HTR-8/SVneo (cell line): ENCODE measurements at places on chromosomes 2 and 18.

GRCh38 chr2:77808599-77808998, 286.4 kb upstream of the LRRTM4 start:
- DNase-seq = no peak

GRCh38 chr2:175449616-175450015, 268.1 kb upstream of the ATP5MC3 start:
- DNase-seq = no peak

DNA sequence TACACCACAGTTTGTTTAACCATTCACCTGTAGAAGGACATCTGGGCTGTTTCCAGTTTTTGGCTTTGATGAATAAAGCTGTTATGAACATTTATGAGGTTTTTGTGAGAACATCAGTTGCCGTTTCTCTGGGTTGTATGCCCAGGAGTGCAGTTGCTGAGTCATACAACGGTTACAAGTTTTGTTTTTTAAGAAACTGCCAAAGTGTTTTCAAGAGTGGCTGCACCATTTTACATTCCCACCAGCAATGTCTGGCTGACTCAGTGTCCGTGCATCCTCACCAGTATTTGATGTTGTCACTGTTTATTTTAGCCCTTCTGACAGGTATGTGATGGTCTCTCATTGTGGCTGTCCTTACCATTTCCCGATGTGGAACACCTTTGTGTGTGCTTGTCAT, 48.0 kb upstream of the GPR17 start:
- no peak for DNase-seq

GRCh38 chr2:17934721-17935120, 56.3 kb downstream of the KCNS3 start:
- no peak for DNase-seq

GRCh38 chr2:38546585-38546984, 56.1 kb downstream of the HNRNPLL start:
- DNase-seq = no peak

- no peak for DNase-seq
Measured at GRCh38 chr2:230234122-230234722, 8.7 kb downstream of the SP140 start.

- peak; percentile 18 for DNase-seq
Measured at GRCh38 chr2:236691799-236692167, 122.2 kb downstream of the ACKR3 start.

GRCh38 chr2:12501469-12502158, 215.1 kb upstream of the TRIB2 start:
- DNase-seq = no peak

DNA sequence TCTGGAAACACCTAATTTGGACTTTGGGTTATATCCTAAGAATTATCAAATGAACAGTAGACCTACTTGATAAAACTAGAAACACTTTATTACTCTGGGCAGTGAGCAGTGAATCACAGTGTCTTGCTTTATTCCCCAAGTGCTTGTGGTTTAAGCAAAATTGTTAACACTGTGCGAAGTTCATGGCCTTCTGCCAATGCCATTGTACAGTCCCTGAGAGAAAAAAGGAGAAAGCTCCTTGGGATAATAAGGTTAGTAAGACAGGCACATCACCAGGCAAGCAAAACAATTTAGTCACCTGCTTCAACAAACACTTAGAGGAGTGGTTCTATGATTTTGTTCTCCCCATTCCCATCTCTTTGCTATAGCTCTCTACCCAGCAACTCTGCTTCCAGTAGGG, 39.8 kb downstream of the ADCYAP1 start:
- peak; percentile 55 for DNase-seq

DNA sequence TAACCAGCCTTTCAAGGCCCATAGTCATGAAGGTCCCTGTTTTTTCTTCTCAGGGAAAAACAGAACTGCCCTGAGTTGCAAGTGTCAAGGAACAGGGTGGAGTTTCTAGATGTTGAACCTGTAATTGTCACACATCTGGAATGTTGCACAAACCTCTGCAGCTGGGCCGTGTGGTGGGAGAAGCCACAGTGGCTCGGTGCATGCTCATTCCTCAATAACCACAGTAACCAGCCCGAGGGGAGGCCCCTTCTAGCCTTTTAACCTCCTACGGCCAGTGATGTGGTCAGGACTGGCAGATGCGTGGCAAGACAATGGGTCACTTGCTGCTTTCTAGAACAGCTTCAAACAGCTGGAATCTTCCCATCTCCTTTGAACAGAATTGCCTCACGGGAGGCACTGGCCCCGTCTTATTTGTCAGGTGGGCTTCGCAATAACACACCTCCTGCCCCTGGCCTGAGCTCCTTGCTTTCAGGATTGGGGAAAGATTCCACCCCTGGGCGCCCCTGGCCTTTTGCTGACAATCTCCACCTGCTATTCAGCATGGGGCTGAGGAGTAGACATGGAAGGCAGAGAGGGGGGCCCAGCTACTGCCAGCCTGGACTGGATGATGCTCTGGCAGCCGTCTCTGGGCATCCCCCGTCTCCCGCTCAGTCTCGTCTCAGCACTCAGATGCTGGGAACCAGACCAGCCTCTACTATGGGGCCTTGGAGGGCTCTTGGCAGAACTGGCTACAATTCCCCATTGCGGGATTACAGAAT, 102.9 kb downstream of the KLHL29 start:
- no peak for DNase-seq

GRCh38 chr2:109460553-109461324, 153.0 kb downstream of the SEPTIN10 start:
- DNase-seq = no peak

- no peak for DNase-seq
Measured at GRCh38 chr2:231765496-231765929, 15.6 kb downstream of the PDE6D start.

DNA sequence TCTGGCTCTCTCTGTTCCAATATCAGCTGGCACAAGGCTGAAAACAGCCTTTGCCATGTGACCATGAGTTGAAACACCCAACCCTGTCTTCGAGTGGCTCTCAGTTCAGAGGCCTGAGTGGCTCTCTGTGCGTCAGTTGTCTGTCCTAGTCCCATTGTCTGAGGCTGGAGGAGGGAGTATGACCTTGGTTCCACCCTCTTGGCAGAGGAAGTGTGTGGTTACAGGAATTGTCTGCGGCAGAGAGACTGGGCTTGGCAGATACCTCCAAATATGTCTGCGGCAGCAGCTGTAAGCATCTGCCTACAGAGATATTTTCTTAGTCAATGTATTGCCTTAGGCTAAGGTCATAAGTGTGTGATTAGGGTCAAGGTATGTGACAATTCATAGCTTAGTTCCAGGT, 32.6 kb downstream of the CNGA3 start:
- no peak for DNase-seq

DNA sequence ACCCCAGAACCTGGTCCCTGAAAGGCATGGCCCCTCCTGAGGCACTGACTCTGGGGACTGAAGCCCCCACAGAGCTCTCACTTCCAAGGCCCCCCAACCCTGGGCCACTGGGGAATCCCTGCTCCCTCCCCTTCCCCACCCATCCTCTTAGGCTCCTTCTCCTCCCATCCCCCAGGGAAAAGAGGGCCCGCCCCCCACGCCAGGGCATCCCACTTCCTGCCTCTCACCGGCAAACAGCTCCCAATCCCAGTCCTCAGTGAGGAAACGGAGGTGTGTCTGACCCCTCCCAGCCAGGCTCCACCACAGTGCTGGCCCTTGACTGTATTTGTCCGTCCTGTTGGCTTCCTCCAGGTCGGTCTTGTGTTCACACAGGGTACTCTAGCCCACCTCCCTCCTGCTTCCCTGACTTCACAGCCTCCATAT, 35.0 kb upstream of the PTMA start:
- peak; percentile 88 for DNase-seq

- DNase-seq = no peak
Measured at GRCh38 chr2:41877114-41877678, 170.6 kb upstream of the PKDCC start.

GRCh38 chr18:78736015-78736690, 243.5 kb upstream of the SALL3 start:
- DNase-seq = no peak
